Hippocampal formation (tissue), 2 donors: ENCODE measurements at places on chromosomes 12 and 14.
A peak's percentile ranks its signal among the peaks of the same experiment; 100 is the strongest.

- DNase-seq = no peak
These were observed 8.6 kb downstream of the FNTB start for GRCh38 chr14:64995291-64995690.

GRCh38 chr12:105931762-105932570 lies 206.8 kb downstream of the NUAK1 start:
- no peak for DNase-seq

DNA sequence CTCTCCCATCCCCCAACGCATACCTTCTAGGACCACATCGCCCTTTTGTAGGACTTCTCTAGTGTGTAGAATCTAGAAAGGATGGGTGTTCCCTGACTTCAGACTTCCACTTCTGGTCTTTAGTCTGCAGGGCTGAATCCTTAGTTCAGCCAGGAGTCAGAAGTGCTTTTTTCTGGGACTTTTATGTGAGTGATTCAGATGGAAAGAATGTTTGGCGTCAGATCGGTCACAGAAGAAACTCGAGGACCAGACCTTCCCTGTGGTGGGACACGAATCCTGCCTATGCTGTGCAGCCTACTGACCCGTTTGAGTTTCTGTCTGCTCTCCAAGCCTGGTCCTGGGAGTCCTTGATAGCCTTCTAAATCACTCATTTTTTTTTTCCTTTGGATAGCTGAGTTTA lies 165.4 kb upstream of the SSTR1 start:
- DNase-seq = no peak

DNA sequence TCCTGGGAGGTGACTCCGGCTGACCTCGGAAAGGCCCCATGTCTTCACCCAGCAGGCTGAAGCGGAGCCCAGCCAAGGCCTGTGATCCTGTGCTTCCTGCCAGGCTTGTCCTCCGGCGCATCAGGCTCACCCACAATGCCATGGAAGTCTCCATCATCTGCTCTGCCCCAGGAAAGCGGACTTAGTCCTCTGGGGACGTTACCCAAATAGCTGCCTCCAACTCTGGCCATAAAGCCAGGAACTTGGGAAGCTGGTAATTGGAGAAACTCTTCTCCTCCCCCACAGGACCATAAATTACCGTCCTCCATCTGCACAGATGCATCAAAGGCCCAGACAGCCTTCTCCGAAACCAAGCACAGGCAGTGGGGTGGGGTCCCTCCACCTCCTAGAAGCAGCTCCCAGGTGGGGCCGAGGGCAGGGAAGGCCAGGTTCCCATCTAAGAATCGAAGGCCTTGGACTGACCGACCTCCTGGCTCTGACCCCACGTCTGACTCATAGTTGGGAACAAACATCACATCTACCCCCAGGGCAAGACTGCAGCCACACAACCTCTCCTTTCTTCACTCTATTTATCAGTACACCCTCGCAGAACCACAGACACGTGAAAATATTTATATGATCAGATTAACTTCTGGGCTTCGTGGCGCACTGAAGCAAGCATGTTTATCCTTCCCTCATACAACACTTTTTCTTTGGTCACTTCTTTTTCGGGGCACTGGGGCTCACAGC lies 56.4 kb downstream of the PITPNM2 start:
- DNase-seq = no peak

DNA sequence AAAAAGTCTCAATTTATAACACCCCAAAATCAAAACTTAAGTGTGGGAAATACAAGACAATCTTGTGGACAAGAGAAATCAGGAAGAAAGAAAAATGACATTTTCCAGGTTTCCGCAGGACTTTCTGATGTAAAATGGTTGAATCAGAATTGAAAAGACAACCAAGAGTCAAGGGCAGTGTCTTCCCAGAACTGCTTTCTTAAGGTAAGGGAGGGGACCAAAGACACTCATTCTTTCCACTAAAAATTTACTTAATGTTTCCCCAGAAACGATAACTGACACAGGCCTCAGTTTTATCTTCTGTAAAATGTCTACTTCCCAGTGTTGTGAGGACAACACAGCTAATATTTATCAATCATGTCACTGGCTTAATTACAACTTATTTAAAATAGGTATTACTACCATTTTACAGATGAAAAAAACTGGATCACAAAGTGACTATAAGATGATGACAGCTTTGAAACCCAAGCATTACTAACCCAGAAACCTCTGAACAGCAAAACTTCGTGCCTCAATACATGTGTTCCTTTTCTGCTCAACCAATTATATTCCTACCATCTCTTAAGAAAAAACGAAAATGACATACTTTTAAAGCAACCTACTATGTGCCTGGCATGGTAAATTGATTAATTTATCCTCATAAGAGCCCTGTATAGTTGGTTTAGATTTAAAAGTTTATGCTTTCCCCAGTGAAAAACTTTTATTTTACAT lies 4.6 kb downstream of the SINHCAF start:
- DNase-seq = no peak

- DNase-seq = no peak
These were observed 5.4 kb upstream of the GPR84 start for GRCh38 chr12:54369597-54370131.

DNA sequence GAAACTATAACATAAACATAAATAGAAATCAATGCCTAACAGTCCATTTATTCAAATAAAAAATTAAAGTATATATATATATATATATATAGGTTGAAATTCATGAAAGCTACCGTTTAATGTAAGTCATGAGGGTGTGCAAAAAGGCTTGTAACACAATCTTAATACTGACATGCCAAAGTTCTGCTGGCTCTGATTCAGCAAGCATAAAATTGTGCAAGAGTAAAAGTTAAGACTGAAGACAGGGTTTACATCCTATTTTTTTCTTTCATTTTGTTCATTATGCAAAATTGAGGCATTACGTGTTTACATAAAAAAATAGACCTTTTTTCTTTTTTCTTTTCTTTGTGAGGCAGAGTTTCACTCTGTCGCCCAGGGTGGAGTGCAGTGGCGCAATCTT lies 984.2 kb downstream of the FSCB start:
- DNase-seq = no peak

GRCh38 chr12:93469386-93469785 lies 2.1 kb downstream of the MRPL42 start:
- DNase-seq = no peak

- DNase-seq = peak; percentile 10
These were observed 1.2 kb downstream of the PAWR start for GRCh38 chr12:79689477-79690141.

DNA sequence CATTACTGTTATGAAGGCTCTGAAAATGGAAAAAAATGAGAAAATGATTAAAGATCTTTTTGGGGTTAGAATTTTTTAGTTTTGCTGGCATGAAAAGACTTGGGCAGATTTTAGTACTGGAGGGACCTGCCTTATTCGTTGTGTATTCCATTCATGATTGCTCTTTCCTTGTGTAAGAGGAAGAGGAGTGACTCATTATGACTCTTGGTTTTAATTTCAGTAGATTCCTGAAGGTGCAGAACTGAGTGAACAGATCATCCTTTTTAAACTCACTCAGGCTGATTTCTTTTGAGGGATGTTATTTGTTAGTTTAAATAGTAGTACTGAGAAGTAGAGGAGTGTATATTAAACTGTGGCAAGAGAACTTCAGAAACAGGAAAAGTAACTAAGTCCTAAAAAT lies 41.6 kb downstream of the AKAP6 start:
- DNase-seq = no peak

GRCh38 chr12:8033153-8034044 lies 883 bp downstream of the FOXJ2 start:
- peak; percentile 17 for DNase-seq

- DNase-seq = no peak
These were observed 4.3 kb upstream of the MMP19 start for GRCh38 chr12:55847033-55847432.

DNA sequence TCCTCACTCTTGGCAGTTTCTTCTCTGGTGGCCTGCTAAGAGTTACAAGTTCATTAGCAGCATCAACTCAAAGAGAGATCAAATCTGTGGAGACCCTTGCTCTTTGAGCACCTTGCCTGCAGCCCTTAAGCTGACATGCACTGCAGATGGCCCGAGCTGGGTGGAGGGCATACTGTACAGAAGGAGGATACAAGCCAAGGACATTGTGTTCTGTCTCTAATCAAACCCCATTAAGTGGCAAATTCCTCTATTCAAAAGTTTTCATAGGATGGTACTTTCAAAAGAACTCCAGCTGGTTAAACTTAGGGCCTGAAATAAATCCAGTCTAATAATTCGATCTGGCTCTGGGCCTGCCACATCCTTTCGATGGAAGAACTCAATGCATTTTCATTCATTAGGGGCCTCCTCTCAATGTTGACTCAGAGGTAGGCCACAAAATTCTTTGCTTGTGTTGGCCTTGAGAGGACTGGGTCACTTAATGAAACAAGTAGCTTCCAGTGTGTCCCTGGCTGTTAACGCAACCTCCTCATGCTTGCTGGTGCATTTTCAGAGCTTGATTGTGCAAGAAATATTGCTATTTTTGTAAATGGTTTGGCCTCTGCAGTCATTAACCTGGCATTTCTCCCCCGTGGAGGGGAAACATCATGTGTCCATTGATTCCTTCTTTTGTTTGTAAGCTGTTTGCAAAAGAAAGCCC lies 318.2 kb downstream of the NUAK1 start:
- DNase-seq = no peak

- no peak for DNase-seq
These were observed 37.4 kb downstream of the SLC6A15 start for GRCh38 chr12:84875241-84875640.

DNA sequence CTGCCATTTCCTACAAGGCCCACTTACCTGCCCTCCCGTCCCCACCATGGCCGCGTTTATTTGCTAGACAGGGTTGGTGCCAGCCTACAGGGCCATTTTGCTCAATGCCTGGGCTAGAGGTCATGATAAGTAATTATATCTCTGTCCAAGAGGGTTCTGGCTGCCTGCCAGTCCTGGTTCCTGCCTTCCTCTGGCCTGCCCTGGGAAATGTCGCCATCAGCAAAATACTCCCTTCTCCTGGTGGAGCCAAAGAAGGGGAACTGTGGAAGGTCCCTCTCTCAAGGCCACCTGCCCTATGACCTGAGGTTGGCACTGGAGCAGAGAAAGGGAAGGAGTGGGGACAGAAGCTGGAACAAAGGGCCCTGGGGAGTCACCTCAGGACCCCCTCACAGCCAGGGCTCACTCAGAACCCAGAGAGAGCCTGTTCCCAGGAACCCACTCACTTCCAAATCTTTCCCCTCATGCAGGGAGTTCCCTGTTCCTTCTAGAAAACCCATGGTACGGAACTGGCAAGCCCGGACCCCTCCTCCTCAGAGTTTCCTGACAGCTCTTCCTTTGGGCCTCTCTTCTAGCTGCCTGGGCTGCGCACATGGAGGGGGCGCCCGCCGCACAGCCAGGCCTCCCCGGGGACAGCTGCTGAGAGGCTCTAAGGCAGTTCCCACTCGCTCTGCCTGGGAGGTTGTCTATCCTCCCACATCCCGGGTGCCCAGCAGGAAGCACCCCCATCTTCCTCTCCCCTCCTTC lies 280.5 kb downstream of the DPF3 start:
- DNase-seq = no peak

DNA sequence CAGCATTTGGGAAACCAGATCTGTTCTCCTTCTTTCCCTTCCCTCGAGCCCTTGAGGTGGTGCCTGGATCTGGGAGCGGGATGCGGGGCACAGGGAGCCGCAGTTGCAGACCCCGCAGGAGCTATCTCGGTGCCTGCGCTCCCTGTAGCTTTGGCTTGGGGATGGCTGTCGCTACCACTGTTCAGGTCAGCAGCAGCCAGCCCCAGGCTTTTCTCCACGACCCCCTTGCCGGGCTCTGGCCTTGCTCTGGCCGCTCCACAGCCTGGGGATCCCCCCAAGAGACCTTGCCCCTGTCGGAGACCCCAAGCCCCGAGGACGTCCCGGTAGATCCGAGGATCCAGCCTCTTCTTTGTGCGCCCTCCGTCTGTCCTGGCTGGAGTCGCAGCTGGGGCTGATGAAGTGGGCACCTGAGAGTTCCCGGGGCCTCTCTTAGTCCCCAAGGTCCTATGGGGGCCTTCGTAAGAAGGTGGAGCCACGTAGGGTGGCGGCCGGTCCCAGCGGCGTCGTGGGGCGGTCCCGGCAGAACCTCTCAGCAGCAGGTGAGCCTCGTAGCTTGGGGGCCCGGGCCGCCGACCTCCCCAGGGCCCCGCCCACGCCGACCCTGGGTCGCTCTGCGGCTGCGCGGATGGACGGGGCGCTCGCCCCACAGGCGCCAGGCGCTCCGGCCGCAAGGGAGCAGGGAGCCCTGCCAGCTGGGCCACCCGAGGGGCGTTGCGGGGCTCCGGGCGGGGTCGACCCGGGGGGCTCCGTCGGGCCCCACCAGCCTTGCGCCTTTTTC lies 1.3 kb downstream of the DDN start:
- DNase-seq = no peak

GRCh38 chr12:55843431-55843830 lies 695 bp upstream of the MMP19 start:
- DNase-seq = no peak

DNA sequence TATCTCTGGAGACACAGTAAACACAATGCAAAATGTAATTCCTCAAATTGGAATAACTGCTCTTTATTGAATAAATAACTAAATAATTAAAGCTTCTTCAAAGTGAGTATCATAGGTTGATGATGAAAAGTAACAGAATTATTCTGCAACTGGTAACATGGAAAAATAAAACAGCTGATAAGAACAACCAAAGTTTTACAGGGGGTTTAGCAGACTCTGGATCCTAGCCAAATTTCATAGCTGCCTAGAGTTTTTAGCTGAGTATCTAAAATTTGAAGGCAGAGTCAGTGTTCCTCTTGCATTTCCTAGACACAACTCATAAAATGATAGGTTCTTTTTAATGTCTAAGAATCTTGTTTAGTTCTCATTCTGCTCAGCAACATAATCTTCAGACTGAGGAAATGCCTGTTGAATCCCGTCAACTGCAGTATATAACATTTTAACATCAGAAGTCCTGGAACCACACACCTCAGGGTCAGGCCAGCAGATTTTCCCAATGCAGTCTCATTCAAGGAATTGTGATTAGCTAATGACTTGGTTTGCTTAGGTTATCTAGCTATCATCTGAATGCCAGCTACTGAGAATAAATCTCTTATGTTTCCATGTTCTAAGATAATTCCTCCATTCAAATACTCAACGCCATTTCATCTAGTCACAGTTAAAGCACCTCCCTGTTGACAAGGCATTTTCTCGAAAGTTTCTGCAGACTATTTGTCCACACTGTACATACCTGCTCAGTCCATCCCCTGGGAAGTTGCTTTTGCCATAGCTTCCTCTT lies 411.6 kb downstream of the BCAT1 start:
- DNase-seq = no peak

GRCh38 chr14:69685218-69685616 lies 73.8 kb downstream of the SUSD6 start:
- no peak for DNase-seq

- no peak for DNase-seq
These were observed 22.2 kb upstream of the NAV3 start for GRCh38 chr12:77808534-77808933.

- no peak for DNase-seq
These were observed 4.7 kb downstream of the FAM161B start for GRCh38 chr14:73945159-73945670.

- no peak for DNase-seq
These were observed 126.6 kb upstream of the PRKD1 start for GRCh38 chr14:30054201-30054600.

GRCh38 chr12:4153343-4153892 lies 120.1 kb upstream of the CCND2 start:
- no peak for DNase-seq
